Esophagus muscularis mucosa (tissue), 4 donors: ENCODE measurements at places on chromosomes 13 and 19. TPM values are rescaled to one million over a fixed set of nuclear protein-coding genes. Genes with fewer than 3 reads are reported as not detected.

- DNase-seq = no peak
Measured at GRCh38 chr13:38348861-38349389, 726 bp upstream of the UFM1 start.

GRCh38 chr19:13165162-13165997 lies 15.2 kb downstream of the IER2 start:
- DNase-seq = no peak

DNA sequence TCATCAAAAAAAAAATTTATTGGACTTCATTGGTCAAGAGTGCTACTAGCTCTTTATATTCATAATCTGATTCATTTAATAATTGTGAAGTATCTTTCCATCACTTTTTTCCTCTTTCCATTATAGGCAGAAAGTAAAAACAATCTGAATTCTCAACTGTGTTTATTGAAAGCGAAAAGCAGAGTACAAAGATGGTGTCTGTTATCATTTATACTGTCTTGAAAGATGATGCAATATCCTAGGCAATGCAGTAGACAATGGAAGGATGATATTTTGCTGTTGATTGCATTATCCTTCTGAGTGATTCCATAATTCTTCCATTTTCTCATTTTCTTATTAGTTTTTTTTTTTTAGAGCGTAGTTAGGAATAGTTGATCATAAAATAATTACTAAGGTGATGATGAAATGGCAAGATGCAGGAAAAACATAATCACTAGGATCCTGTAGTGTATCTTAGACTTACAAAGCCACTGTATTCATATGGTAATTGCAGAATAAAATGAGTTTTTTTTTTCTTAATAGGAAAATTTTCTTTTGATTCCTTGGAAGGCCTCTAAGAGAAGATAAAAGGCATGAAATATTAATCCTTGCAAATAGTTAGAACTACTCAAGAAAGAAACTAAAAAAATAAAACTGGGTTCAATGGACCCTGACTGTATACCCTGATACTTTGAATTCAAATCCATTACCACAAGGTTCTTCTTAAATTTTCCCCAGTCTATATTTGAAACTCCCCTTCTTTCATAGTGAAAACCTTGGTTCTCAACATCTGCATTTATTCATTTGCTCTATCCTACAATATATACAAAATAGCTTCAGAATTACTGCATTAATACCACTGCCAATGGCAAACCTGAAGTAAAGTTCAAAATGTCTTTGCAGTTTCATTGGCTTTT lies 11.6 kb downstream of the URI1 start:
- no peak for DNase-seq

DNA sequence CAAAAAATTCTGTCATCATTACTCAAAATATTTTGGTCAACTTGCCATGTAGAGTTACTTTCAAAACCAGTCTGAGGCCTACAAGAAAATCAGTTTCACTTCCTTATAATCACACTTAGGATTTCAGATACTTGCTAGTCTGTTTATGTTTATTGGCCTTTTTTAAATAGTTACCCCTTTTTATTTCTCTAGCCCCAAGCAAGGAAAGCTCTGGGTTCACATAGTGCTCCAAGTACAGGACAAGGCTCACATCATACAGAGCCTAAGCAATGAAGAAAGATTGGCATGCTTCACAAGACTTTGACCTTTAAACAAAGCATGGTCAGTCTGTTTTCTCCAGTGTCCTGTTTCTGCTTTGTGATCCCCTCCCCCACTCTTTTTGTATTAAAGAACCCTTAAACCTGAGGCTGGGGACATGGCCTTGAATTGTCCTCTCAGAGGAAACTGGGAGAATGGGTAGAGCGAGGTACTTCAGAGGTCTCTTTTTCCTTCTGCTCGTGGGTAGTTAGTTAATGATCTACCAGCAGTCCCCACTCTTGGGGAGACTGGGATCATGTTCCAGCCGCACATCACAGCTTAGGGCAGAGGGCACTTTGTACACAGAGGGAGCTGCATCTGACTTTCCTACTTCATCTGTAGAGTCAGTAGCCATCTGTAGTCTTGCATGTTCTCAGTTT lies 30.7 kb downstream of the CEACAM1 start:
- no peak for DNase-seq

DNA sequence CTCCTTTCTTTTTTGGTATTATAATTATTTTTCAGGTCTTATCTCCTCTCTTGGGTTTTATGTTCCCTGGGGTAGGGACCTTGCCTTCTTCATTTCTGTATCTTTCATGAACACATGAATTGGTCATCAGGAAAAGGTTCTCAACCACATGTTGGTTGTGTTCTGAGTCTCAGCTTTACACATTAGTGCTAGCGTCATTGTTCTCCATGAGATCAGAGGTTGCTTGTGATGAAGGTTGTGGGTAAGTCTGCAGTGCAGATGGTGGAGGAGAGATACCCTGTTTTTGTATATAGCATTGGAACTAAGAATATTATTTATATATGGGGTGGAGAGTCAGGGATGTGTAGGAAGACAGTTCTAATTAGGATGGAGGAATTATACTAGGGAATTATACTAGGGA lies 24.5 kb upstream of the CEACAM8 start:
- DNase-seq = no peak

GRCh38 chr13:46613409-46614049 lies 60.6 kb downstream of the LRCH1 start:
- no peak for DNase-seq

GRCh38 chr19:44823373-44823698 lies 14.4 kb downstream of the BCAM start:
- no peak for DNase-seq

DNA sequence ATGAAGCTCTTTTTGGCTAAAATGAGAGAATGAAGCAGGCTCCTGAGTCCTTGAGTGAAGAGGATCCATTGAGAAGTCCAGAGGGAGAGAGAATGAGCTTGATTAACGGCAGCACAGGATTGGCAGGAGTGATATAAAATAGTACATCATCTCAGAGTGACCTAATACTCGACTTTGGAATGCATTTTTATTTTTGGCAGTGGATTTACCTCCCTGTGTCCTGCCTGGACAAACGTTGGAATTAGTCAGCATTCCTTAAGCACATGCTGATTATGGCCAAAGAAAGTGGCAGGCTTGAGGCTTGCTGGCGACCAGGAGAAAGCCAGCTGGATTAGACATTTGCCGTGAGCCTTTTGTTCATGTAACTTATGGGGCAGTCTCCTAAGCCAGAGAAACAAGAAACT lies 22.9 kb downstream of the LRCH1 start:
- DNase-seq = no peak

DNA sequence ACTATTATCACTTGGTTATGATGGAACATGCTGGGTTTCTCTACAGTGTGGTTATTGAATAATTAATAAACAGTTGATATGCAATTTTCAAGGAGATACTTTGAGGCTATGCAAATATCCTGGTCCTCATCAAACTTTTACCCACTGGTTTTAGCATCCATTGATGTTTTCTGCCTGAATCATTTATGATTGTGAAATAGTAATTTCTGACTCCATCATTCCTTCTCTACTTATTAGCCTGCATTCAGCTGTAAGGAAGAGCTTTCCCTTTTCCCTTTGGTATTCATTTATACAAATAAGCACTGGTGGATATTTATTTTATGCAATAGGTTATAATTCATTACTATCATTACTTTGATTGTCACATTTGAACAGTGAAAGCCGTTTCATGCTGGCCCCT lies 13.9 kb upstream of the DNAJC15 start:
- DNase-seq = no peak

- DNase-seq = no peak
Measured at GRCh38 chr13:105806628-105806920, 728.9 kb downstream of the EFNB2 start.

DNA sequence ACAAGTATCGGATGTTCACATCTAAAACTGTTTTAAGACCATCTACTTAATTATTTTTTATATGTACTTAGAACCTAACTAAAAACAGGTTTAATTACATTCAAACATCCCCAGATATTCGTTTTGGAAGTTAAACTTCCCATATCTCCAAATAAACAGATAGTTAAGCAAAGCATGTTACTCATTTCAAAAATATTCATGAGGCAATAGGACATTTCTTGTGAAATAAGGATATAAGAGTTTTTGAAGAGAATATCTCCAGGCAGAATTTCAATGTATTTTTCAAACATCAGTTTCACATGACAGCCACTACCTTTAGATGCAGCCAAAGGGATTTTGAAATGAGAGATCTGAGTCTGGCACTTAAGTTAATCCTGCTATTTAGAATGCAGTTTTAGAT lies 697.5 kb downstream of the SLITRK1 start:
- no peak for DNase-seq

Gene MISP
- not detected for total RNA-seq

Gene CCDC169
- 1.6 TPM for total RNA-seq

Gene WDR87
- not detected for total RNA-seq

Gene ZNF358
- total RNA-seq = 168 TPM

Gene POSTN
- total RNA-seq = 81.7 TPM

Gene TSHZ3
- 27.2 TPM for total RNA-seq
